ENCODE measurements at places on chromosomes 2 and 18. TPM values are rescaled to one million over a fixed set of nuclear protein-coding genes. Genes with fewer than 3 reads are reported as not detected.

The INO80D gene
- 8.0 TPM for polyA plus RNA-seq

The TPO gene
- polyA plus RNA-seq, result 0.25 TPM

The PDCD1 gene
- 0.12 TPM for polyA plus RNA-seq

The METTL8 gene
- polyA plus RNA-seq, result 9.7 TPM

The TNP1 gene
- polyA plus RNA-seq, result not detected

The RGPD3 gene
- 0.22 TPM for polyA plus RNA-seq

The SPATA3 gene
- polyA plus RNA-seq, result not detected

The DNAH7 gene
- polyA plus RNA-seq, result 0.28 TPM

The RAB3GAP1 gene
- 36.7 TPM for polyA plus RNA-seq

The CPS1 gene
- 1.5 TPM for polyA plus RNA-seq

GRCh38 chr2:164898475-164898874 is 56.9 kb downstream of the SLC38A11 start:
- no peak for DNase-seq

- no peak for DNase-seq
Measured at GRCh38 chr18:37721544-37722522, 156.2 kb upstream of the CELF4 start.

DNA sequence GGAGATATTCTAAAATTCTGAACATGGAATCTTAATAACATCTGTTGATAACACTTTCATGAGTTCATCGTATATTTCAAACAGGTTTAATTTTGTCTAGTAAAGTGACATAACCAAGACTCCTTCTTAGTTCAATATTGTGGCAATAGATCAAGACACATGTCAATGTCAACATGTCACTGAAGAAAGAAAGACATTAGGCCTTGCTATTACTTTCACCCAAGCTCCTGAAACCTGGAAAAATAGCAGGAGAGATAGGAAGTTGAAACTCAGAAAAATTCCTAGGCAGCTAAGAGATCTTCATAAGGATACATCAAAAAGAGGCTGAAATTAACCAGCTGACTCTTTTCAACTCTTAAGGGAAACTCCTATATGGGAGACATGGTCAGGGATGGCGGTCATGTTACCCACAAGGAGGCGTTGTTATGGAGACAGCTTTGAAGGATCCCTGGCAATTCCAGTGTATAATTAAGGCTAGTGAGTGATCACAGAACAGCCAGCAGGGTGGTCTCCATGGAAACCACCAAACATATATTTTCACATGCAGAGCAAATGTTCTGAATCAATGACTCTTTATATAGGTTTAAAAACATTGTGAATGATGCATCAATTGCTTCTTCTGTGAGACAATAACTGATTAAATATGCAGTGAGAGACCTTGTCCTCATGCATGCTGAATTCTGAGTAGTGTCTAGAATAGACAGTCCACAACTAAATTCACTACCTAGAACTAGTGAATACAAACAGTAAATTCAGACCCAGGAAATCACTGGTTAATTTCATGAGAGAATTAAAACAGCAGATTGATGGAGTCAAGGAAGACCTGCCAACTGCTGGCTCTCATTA is 115.3 kb upstream of the RIOK3 start:
- DNase-seq, result no peak

DNA sequence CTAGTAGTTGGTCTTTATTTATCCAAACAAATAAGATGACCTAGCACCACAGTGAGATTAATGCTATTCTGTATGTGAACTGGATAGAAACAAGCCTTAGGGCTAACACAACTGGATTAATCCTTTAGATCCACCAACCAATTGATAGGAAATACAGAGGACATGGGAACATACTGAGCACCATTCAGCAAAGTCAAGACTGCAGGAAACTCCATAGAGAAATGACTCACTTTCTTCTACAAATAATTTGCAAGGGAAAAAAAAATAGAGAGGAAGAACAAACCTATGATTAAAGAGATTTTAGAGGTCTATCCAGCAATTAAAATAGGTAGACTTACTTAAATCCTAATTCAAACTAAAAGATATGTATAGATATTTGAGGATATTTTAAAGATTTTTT is 23.9 kb downstream of the WDFY1 start:
- DNase-seq, result no peak

- no peak for DNase-seq
Measured at GRCh38 chr2:205696331-205696926, 14.1 kb downstream of the NRP2 start.

GRCh38 chr18:6719098-6719846 is 10.2 kb upstream of the ARHGAP28 start:
- DNase-seq, result no peak

GRCh38 chr2:241546771-241547498 is 11.6 kb upstream of the BOK start:
- no peak for DNase-seq

- DNase-seq, result no peak
Measured at GRCh38 chr2:176088048-176088936, 4.2 kb upstream of the HOXD13 start.

DNA sequence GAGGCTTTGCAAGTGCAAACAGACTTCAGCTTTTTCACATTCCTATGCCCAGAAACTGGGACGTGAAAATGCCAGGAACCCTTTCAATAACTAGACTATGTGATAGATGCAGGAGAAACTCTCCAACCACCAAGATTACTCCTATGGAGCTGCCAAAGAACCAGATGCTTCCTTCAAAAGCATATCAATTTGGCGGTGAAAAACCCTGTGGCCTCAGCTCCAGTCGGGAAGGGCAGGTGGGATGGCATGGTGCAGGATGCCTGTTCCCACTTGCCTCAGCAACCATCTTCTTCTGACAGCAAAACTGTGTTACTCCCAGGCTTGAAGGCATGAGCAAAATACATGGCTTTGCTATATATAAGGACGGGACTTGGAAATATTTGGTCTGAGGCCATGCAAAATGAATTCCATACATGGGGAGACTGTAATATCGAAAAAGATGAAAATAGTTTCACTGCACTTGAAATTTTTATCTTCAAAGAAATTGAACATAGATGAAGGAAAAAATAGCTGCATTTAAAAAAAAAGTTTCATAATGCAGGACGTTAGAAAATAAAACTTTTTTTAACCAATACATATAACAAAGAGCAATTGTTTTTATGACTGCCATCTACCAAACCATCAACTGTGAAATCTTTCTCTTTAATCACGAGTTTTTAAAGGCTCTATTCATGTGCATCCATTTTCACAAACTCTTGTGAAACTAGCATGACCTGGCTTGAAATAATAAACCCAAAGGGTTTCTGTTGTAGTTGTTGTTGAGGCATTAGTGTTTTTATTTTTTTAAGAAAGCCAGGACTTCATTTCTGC is 99.1 kb downstream of the AFF3 start:
- no peak for DNase-seq

DNA sequence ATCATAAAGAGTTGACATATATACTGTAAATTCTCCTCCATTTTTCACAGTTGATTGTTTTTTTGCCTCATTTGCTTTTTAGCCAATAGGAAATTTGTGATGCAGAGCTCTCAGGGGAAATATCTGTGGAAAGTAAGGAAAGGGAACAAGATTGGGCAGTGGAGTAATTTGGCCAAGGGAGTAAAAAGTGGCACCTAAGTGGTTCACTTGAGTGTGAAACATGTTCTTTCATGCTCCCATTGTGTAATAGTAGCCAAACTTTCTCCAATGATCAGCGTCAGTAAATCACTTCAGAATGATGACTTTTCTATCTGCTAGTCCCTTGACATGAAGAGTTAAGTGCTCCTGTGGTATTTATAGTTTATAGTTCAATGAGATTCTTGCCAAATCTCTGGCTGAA is 141.9 kb upstream of the KCNJ3 start:
- DNase-seq, result no peak

GRCh38 chr2:237483018-237483731 is 3.9 kb upstream of the MLPH start:
- DNase-seq, result no peak

GRCh38 chr2:55729136-55729685 is 35.6 kb upstream of the PNPT1 start:
- DNase-seq, result peak; percentile 34

GRCh38 chr2:207847098-207847806 is 77.5 kb upstream of the FZD5 start:
- no peak for DNase-seq

DNA sequence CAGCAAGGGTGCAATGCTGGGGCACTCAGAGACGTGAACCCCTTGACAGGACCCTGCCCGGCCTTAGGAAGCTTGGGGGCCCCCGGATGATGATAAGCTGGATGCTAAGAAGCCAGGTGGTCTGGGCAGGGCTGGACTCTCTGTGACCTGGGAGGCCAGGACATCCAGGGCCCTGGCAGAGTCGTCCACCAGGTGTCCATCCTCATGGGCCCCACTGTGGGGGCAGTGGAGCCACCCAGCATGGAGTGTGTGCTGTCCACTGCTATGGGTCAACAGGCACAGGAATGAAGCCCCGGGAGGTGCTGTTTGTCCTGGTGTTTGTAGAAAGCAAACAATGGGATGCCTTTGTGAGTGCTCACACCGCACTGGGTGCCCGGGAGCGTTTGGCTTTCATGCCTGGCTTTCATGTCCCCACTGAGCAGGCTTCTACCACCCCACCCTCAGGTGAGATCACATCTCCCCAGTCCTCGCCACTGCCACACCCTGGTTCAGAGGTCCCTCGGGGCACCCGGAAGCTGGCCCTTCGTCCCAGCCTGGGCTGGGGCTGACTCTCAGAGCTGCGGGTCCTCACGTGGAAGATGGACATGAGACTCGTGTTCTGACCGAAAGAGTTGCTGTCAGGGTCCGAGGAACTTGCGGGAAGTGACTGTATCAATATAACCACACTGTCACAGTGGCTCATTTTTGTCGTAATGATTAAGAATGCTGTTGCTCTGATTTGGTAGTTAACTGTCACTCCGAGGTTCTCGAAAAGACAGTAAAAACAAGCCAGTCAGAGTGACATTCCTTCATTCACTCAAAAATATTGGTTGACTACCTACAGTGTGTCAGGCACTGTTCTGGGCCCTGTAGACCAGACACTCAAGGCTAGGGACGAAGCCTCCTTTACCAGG is 53.3 kb downstream of the INHBB start:
- DNase-seq, result no peak

GRCh38 chr2:47907039-47907781 is 912 bp upstream of the FBXO11 start:
- DNase-seq, result no peak

GRCh38 chr18:39840856-39841481 is 2114.1 kb upstream of the PIK3C3 start:
- peak; percentile 43 for DNase-seq

- no peak for DNase-seq
Measured at GRCh38 chr2:225600444-225600843, 200.9 kb downstream of the NYAP2 start.

Measured in hindlimb muscle (tissue), 1 donor.